ENCODE measurements at places on chromosomes 5 and 9.

DNA sequence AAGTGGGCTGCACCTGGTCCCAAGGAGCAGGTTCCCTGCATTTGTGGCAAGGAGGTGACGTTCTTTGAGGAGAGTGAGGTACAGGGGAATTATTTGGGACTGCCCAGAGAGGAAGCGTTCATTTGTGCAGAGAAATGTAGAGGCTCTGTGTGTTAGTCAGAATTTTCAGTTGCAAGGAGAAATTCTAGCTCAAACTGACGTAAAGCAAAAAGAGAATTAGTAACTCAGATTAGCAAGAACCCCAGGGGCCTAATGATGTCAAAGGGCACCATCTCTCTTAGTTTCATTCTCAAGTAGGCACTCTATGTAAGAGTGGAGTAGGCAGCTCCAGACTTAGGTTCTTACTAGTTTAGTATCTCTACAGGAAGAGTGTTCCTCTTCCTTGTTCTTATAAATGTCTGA, 2.4 kb upstream of the TXN start:
- no peak for DNase-seq

- DNase-seq: no peak
Observed at GRCh38 chr5:150352244-150353031, 5.1 kb upstream of the TCOF1 start.

DNA sequence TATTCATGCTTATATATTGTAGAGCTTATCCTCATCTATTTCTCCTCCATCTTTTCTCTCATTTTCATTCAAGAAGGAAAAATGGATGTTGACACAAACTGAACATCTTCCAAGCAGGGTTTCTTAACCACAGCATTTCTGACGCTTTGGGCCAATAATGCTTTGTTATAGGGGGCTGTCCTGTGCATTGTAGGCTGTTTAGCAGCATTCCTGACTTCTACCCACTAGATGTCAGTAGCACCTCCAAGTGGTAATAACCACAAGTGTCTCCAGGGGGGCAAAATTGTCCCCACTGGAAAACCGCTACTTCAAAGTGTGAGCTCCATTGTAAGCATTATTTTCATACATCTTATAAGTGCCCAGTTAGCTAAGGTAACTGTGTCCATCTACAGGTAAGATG, 2.6 kb upstream of the TXNDC8 start:
- no peak for DNase-seq

GRCh38 chr5:16773991-16774390, 157.2 kb upstream of the RETREG1 start:
- DNase-seq: no peak

GRCh38 chr5:7321724-7322123, 74.2 kb upstream of the ADCY2 start:
- DNase-seq: no peak

DNA sequence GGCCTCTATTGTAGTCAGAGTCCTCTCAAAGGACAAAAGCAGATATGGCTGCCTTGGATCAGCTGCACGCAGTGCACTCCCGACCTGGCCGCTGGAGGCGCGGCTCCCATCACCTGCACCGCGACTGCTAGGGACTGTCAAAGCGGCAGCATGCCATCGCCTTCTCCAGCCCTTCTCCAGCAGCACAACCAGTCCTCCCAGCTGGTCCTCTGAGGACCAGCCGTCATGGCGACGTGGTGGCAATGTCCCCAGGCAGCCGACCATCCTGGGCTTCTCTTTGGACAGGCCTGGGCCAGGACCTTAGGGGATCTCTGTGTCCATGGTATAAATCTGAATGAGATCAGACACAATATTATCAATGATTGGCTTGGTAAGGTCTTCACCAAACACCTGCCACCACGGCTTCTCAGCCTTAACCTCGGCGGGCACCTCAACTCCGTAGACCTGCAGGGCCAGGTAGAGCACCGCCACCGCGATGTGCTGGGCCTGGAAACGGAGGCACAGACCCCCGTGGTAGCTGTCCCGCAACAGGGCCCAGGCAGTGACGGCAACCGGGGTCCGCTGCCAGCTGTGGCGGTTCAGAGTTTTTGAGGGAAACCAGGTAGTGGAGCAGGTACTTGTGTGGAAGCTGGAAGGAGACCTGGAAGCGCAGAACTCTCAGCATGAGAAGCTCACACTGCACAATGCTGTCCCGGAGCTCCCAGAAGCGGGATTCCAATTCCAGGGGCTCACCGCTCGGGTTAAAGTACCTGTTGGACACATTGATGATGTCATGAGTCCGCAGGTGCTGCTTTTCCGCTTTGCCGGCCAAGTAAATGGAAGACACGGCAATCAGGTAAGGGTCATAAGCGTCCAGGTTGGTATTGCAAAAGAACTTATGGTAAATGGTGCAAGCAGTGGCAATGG, 8.5 kb downstream of the DUSP1 start:
- no peak for DNase-seq

DNA sequence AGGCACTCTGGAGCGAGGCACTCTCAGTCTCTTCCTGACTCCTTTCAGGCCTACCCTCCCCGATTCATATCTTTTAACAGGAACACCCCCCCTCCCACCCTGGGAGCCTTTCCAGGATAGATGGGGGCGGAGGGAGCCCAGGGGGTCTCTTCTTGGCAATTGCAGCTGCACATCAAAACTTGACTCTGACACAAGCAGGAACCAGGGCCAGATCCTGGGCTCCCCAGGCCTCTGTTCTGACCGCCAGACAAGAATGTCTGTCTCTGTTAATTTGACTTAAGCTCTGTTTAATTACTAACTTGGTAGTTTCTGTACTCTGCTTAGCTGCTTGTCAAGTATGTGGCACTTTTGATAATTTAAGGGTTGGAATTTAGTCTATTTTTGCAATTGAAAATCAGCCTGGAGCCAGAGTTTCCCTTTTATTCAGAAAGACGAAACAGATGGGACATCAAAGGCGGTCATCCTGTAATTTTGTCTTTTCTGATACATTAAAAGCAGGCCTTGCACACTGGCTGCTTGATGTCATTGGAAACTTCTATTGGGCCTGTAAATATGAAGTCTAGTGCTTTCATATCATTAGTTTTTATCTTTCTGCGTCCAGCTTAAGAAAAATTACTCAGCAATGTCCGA, 43.3 kb downstream of the ACTL7B start:
- no peak for DNase-seq

- DNase-seq: no peak
Observed at GRCh38 chr9:136622538-136622948, 40.2 kb upstream of the EGFL7 start.

DNA sequence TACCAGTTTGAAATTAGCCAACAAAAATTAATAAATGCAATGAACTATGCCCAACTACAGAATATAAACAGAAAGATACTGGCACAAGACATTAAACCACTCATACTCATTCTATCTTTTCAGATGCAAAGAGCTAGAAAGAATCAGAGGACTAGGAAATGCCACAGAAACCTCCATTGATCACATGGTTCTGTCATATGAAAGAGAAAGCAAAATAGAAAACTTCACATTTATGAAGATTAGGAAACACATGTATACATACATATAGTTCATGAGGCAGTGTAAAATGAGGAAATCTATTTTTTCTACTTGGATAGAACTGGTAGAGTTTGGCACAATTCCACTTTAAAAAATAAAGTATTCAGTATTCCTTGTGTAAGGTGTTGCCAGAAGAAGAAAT, 275.1 kb upstream of the PTGER4 start:
- DNase-seq: no peak

GRCh38 chr5:124602925-124603650, 143.4 kb downstream of the ZNF608 start:
- DNase-seq: no peak

DNA sequence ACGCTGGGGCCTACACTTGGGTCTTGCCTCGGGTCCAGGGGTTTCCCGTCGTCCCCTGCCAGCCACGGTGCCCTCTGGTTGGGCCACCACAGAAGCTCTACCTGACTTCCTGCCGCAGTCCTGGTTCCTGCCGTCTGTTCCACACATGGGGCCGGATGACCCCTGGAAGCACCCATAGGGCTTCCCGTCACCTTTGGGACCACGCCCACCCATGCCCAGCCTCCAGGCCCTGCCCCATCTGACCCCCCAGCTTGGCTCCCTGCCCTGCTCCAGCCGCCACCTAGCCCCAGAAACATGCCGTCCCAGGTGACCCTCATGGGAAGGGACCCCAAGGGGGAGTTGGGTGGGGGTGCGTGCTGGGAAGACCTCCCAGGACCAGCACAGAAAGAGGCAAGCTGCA, 13.7 kb downstream of the MRPL36 start:
- no peak for DNase-seq

GRCh38 chr9:131954299-131954698, 125.4 kb downstream of the MED27 start:
- no peak for DNase-seq

DNA sequence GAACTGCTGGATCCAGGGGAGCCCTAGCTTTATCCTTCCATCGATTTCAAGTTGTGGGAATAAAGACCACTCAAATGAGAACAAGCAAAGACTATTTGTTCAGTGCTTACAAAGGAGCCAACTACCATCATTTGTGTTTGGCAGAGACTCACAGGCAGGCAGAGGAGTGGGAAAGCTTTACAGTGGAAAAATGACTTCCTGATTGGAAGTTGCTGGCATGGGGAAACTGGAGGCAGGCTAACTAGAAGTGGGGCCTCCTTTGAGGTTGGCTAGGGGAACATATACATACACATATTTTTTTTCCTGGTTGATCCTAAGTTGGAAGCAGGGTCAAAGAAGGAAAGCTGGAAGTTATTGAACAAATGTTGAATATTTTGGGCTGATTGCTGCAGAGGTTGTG, 121.7 kb downstream of the ACTBL2 start:
- no peak for DNase-seq

DNA sequence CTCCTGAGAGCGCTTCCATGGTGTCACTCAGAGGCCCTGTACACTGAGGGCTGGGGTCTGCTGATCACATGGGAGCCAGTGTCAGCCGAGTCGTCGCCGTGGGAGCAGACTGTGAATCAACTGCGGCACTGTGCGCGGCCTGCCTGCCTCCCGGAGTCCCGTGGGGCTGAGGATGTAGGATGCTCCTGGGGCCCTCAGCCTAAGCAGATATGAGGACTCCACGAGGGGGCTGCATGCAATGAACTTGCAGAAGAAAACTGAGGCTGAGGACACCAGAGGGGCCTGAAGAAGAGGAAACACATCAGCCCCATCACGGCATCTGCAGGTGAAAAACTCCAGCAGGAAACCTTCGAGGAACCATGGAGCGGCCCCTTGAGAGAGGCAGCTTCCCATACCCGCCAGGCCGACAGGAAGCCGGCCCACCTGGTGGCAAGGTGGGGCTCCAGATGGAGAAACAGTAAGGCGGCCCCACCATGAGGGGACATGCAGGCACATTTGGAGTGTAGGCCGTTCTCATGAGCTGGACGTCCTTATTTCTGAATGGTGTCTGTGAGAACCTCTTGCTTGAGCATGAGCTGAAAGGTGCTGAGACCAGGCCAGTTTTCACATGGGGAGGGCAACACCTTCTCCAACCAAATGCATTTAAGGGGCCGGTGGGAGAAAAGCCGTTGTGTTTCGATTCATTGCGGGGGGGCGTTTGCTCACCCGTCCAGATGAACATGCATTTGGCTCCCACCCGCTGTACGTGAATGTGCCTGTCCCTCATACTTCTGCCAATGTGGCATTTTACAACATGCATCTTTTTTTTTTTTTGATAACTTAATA, 35.2 kb upstream of the ADAMTS2 start:
- DNase-seq: no peak

DNA sequence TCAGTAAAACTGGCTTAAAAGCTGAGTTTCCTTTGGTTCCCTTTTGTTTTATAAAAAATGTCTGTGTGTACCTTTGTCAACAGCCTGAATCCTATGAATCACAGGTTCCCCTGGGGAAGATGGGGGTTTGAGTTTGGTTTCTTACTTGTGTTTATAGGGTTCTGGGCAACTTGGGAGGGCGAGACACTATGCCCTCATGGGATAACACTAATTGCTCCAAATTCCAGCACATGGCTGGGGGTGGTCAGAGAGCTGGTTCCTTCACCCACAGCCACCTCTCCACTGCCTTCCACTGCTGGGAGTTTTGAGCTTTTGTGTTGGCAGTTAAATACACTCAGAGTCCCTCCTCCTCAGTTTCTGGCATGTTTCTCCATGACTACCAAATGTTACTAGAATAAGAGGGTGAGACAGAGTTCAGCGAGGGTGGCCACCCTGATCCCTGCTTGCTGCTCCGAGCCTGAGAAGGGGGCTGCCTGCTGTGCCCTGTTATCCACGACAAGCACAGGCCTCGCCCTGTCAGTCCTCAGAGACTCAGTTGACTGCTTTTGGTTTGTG, 83.0 kb upstream of the EPB41L4B start:
- no peak for DNase-seq

DNA sequence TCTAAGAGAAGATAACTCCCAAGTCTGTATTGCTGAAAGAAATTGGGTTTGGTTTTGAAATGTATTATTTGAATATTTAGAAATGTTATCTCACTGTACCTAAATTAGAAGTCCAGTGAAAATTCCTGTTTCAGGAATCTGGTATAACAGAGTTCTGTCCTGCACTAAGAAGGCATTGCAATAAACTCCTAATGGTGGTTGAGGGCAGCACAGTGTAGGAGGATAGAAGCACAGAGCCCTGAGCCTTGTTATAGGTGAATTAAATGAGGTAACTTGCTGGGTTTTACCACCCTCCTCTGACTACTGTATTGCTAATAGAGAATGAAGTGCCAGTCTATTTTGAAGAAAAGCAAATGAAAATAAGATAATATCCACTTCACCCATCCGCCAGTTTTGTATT, 143.4 kb downstream of the CD180 start:
- DNase-seq: no peak

DNA sequence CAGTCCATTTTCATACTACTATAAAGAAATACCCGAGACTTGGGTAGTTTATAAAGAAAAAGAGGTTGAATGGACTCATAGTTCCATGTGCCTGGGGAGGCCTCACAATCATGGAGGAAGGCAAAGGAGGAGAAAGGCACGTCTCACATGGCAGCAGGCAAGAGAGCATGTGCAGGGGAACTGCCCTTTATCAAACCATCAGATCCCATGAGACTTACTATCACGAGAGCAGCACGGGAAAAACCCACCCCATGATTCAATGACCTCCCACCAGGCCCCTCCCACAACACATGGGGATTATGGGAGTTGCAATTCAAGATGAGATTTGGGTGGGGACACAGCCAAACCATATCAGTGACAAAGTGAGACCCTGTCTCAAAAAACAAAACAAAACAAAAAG, 19.9 kb downstream of the TRAF2 start:
- no peak for DNase-seq

- DNase-seq: no peak
Observed at GRCh38 chr5:172905346-172906140, 53.7 kb upstream of the RPL26L1 start.

GRCh38 chr9:129640086-129640870, 1.7 kb downstream of the ASB6 start:
- DNase-seq: no peak

DNA sequence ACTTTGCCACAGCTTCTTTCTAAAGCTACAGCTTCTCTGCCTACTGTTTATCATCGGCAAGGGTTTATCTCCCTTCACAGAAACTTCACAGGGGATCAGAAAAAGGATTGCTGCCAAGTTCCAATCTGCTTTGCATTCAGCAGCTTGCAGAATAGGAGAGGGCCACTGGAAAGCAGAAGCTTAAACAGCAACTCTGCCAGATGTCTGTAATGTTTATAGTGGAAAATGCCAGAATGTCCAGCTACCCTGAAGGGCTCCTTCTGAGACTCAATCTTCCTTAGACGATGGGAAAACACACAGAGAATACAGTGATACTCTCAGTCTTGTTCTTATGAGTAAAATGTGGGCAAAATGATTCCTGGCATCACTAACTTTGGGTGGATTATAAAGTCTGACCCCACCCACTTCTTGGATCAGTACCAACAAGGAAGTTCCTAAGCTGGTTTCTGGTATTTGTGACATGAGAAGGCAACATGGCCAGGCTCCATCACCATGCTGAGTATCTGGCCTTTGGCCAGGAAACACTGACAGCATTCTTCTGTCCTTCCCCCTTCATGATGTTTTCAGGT, 19.0 kb downstream of the STOM start:
- DNase-seq: no peak

- DNase-seq: no peak
Observed at GRCh38 chr9:76873821-76874220, 32.1 kb downstream of the PRUNE2 start.
